ENCODE measurements at places on chromosomes 4 and X.

DNA sequence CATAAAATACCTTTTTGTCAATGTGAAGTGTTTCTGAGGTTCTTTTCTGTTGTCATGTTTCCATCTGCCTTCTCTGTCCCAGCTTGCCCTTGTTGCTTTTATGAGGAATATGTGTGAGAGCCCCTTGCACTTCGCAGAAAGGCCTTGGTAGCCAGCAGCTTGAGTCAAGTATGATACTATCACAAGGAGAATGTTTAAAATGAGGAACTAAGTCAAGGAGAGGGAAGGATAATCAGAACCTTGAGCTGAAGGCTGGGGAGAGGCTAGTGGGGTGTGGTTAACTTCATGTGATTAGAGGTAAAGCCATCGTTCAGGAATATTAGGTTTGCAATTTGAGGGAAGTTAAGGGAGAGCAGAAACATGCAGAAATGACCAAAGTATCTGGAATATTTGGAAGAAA lies 12.7 kb downstream of the PGK1 start:
- no peak for DNase-seq

DNA sequence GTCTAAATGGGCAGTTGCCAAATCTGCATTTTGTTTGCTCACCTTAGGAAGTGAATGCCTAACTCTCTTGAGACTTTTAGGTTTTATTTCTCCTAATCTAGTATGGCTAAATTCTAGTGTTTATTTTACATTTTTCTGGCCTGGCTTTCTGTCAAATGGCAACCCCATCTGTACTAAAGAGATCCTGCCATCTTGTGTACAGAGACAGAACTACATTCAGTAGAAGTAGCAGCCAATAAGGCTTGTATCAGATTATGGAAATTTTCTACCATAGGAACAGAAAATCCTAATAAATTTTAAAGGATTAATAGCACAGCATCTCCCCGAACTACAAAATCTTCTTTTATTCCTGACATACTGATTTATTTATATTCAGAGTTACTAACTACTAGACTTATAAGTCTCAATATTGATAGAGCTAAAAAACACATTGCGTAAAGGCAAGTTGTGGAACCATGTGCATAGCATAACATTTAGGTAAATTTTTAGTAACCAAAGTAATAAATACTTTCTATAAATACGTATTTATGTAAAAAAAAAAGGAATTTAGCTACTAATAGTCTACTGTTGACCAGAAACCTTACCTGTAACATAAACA lies 45.5 kb downstream of the TMEM144 start:
- DNase-seq = peak; percentile 4

GRCh38 chr4:98908703-98909262 lies 20.1 kb downstream of the EIF4E start:
- DNase-seq = no peak

DNA sequence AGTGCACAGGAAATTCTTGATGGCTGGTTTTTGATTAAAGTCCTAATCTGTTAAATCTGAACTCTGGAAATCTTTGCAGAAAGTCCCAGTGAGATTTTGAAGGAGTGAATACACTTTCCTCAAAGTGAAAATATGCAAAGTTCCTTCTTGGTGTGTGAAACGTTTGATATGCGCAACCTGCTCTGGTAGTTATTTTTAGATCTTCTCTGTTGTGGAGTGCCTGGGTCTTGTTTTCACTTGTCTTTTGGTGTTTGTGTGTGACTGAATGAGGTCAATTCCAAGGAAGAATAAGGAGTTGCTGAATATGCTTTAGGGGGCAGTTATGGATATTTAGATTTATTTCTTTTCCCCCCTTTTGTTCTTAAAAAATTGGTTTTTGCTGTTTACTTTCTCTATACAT lies 41.7 kb downstream of the SCML1 start:
- no peak for DNase-seq

- DNase-seq = no peak
Measured at GRCh38 chr4:153161226-153161963, 42.8 kb upstream of the TRIM2 start.

DNA sequence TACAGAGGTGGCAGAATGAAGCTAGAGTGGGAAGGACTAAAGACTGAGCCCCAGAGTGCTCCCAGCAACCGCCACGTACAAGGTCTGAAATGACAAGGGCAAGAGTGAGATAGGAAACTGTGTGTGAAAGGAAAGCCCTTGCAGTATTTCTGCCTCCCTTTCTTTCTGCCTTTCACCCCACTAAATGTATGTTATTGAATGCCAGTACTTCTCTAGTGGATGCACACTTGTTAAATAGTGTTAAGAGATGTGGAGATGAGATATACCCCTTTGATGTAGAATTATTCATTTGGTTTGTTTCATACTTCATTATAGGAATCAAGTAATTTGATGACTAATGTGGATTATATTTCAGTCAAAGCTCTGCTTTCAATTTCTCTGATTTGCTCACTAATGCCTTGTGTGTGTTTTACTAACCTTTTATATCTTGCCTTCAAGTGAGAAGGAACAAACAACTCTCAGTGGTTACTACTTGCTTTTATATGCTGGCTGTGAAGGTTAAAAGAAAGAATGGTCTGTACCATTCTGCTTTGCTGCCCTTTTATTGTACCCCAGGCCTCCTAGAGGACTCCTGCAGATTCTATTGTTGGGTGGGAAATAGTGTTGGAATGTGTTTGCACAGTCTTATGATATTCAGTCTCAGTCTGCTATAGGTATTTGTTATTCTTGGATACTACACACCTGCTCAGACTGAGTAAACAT lies 8.0 kb upstream of the ANXA3 start:
- DNase-seq = no peak

DNA sequence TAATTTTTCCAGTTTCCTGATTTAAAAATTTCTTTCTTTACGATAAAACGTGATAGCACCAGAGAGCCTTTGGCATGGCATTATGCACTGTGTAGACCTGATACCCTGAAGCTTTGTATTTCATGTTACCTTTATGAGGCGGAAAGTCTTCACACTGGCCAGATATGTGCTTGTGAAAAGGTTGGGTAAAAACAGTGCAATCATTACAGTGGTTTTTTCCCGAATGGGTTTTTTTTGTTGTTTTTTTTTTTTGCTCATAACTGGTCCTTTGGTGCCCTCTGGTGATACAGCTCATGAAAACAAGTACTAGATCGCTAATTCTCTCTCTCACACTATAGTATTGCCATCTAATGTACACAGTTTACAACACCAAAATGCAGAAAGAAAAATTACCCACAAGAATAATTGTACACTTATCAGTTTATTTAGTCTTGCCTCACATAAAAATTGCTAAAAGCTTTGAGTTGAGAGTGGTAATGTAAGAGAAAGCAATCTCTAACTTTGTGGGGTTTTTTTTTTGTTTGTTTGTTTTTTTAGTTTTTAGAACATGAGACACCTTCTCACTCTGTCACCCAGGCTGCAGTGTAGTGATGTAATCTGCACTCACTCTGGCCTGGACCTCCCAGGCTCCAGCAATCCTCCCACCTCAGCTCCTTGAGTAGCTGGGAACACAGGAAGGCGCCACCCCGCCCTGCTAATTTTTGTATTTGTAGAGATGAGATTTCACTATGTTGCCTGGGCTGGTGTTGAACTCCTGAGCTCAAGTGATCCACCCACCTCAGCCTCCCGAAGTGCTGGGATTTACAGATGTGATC lies 21.3 kb downstream of the SPCS3 start:
- peak; percentile 27 for DNase-seq

DNA sequence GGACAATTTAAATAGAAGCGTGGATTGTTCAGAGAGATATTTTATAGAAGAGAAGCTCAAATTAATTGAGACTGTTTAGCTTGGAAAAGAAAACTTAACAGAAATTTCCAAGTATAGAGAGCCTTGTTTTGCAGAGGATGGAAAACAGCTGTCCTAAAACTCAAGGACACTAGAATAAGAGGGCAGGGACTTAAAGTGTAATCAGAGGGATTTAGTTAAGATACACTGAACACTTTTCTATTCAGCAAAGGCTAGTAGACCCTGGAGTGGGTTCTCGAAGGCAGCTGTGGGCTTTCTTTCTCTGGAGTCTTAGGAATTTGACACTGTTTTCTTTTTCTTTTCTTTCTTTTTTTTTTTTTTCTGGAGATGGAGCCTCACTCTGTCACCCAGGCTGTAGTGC lies 92.7 kb upstream of the ARX start:
- DNase-seq = no peak

GRCh38 chr4:13942977-13943376 lies 315.5 kb upstream of the BOD1L1 start:
- DNase-seq = no peak

DNA sequence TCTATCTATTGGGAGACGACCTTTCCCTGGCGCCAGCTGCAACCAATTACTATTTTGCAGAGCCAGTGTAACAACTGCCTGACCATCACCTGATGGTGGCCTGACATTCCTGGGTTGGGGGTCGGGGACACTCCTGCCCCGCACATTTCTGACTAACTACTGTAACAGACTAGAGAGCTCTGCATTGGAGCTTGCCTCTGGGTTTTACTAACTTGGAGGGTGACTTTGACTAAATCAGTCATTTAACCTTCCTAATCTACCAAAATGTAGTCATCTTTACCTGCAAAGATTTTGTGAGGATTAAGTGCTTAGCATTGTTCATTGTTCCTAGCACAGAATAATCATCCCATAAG lies 37.5 kb upstream of the ABCG2 start:
- DNase-seq = no peak

DNA sequence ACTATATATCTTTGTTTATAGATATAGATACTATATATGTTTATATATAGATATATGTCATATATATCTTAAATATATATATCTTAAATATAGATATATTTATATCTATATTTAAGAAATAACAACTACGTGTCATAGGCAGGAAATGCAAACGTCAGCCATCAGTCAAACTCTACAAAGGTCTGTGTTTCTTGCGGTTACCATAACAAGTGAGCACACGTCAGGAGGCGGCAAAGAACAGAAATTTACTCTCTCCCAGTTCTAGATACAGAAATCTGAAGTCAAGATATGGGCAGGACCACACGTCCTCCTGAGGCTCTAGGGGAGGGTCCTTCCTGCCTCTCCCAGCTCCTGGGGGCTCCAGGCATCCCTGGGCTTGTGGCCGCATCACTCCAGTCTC lies 6.5 kb downstream of the PLCXD1 start:
- DNase-seq = no peak

GRCh38 chr4:184500748-184501589 lies 26.6 kb upstream of the IRF2 start:
- no peak for DNase-seq

GRCh38 chr4:566508-567295 lies 9.4 kb downstream of the TMEM271 start:
- no peak for DNase-seq

- DNase-seq = no peak
Measured at GRCh38 chr4:54660591-54660990, 2.8 kb downstream of the KIT start.

- no peak for DNase-seq
Measured at GRCh38 chr4:88162626-88163025, 4.2 kb upstream of the ABCG2 start.

DNA sequence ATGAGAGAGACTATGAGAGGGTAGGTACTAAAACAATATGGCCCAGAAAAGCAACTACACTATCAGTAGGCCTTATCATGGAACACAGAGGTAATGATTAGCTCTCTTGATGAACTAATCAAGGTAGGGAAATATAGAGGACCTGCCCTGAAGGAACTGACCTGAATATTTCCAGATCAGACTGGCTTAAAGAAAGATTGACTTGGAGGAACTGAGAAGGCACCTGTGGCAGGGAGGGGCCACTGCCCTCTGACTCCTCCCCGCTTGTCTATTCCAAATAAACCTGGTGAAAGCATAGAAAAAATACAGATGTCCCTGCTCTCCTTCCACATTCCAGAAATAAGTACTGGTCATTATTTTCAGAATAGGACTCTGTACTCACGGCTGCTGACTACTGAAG lies 5.5 kb downstream of the RPS6KA6 start:
- DNase-seq = no peak

DNA sequence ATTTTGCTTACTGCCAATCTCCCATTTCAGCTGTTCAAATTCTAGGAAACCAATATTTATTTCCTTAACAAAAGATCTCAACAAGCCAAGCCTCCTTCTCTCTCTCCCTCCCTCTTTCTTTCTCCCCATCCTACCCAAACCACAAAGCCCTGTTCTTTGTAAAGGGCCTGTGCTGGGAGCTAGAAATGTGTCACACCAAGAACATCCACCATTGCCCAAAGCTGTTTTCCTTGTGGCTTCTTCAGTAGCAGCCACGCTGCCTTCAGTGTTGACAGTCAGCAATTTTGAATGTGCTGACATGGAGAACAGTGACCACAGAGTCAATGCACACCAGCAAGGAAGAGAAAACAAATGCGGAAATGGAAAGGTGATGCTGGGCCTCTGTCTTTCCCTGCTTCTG lies 203.0 kb downstream of the MAML3 start:
- DNase-seq = peak; percentile 89

- DNase-seq = no peak
Measured at GRCh38 chrX:103428525-103428924, 52.2 kb downstream of the BEX3 start.

- no peak for DNase-seq
Measured at GRCh38 chrX:16143968-16144367, 20.6 kb downstream of the GRPR start.

- DNase-seq = peak; percentile 67
Measured at GRCh38 chr4:9923195-9923812, 98.0 kb downstream of the SLC2A9 start.

GRCh38 chr4:82430964-82431745 lies 765 bp downstream of the ENOPH1 start:
- peak; percentile 59 for DNase-seq

DNA sequence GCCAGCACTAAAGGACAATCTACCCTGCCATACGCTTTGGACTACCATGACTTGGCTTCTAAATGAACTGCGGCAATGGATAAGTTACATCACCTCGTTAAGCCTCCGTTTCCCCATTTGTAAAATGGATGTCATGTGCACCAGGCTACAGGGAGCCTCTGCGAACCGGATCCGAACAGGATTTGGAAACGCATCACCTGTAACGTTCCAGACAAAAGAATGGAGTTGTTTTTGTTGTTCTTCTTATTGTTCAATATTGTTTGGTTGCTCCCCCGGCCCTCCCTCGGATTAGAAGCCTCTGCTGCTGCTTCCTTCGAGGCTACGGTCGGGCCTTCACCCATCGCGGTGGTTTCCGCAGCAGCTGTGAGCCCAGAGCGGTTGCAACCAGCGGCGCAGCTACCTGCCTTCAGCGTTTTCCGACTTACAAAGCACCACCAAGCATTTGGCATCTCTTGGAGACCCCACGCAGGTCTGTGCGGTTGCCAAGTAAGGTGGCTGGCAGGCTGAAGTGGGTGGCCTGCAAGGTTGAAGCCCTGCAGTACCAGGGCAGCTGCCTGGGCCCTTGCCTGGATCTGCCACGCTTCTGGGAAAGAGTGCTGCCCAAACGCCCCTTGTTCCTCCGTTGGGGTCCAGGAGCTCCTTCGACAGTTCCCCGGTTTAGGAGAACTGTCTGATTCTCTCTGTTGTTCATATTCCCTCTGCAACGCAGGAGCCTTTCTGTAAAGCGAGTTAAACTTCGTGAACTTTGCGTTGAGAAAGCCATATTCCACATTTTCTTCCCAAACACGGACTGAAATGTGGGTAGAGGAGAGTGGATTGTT lies 7.1 kb downstream of the NKX3-2 start:
- DNase-seq = no peak

All from RPMI8226 (cell line).